C1 segment of cervical spinal cord (tissue), 14 donors: ENCODE measurements at places on chromosomes 6 and 20.
A peak's percentile ranks its signal among the peaks of the same experiment; 100 is the strongest.

- no peak for DNase-seq
Measured at GRCh38 chr6:41584668-41585205, 38.6 kb downstream of the FOXP4 start.

- no peak for DNase-seq
Measured at GRCh38 chr6:56046576-56046975, 171.2 kb upstream of the BMP5 start.

DNA sequence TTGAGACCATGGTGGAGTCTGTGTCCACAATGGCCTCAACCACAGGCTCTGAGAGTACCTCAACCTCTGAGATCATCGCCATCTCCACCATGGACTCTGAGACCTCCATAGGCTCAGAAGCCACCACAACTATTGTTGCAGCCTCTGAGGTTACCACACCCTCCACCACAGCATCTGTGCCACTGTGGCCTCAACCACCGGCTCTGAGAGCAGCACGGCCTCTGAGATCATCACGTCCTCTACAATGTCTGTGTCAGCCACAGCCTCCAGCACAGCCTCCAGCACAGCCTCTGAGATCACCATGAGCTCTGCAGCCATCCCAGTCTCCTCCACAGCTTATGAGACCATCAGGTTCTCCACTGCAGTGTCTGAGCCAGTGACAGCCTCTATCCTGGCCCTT is 19.4 kb upstream of the MUC21 start:
- no peak for DNase-seq

GRCh38 chr20:33301192-33301930 is 18.3 kb downstream of the BPIFB1 start:
- DNase-seq, result no peak

- no peak for DNase-seq
Measured at GRCh38 chr20:52082612-52083011, 109.0 kb downstream of the ZFP64 start.

- DNase-seq, result no peak
Measured at GRCh38 chr20:50728486-50728980, 2.8 kb upstream of the PARD6B start.

DNA sequence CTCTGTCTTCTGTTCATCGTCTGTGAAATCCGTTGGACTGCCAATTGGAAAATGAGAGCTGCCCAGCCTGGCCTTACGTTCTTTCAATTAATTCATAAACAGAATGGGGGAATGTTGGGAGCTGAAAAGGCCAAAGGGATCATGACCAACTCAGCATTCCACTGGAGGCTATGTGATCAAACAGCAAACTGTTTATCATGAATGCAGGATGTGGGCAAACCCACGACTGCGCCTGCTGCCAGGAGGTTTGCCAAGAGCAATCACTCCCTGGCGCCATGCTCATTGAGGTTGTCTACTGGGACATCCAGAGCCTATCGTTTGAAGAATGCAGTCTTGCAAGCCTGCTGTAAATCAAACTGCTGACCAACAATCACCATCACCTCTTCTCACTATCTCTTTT is 9.3 kb upstream of the FKBP1A start:
- no peak for DNase-seq

- DNase-seq, result no peak
Measured at GRCh38 chr6:1872649-1873131, 263.0 kb downstream of the FOXC1 start.

- no peak for DNase-seq
Measured at GRCh38 chr6:4256969-4257368, 121.6 kb upstream of the ECI2 start.

DNA sequence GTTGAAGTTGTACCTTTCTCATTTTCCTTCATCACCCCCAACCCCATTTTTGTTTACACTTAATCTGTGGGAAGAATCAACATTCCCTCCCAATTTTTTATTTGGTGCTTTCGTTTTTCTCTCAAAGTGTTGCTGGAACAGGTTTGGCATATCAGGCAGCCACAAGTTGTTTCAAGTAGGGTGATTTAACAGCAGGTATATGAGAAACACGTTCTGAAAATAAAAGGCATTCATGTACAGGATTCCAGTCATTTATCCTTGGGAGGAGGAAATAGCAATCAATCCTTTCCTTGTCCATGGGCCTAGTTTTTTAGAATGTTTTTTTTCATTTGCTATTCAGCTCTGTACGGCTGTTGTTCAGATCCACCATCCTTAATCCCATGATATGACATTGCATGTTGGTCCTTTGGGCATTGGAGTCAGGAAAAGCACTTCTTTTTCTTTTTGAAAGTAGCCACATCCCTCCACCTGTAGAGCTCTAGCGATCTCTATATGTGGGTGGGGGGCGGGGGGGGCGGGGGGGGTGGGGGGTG is 120.2 kb downstream of the JARID2 start:
- no peak for DNase-seq

- DNase-seq, result no peak
Measured at GRCh38 chr6:91141346-91141745, 554.5 kb upstream of the MAP3K7 start.

GRCh38 chr6:141532211-141532610 is 600.5 kb upstream of the GJE1 start:
- no peak for DNase-seq

- no peak for DNase-seq
Measured at GRCh38 chr6:439641-440167, 48.2 kb downstream of the IRF4 start.

DNA sequence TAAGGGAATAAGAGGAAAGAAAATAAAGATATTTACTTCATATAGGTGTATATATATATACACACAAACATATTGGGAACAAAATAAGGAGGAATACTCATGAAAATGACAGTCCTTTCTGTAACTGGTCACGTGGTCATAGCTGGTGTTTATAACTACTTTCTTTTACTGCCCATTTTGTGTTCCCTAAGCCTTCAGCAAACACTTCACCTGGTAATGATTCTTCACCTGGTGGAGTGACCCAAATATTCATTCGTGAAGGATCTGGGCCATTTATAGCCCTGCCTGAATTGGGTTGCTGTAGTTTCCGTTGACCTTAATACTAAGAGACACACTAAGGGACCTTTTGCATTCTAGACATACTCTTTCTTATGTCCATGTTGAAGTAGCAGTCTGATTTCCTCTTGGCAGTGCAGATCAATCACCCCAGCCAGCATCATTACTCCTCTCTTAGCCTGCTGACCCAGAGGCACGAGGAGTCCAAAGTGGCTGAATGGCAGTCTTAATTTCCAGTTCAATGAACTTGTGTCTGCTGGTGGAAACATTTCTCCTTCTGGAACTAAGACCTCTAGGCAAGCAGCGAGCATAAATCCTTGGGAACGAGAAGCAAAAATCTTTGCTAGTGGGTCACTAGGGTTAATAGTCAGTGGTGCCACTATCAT is 39.9 kb upstream of the IYD start:
- DNase-seq, result no peak

DNA sequence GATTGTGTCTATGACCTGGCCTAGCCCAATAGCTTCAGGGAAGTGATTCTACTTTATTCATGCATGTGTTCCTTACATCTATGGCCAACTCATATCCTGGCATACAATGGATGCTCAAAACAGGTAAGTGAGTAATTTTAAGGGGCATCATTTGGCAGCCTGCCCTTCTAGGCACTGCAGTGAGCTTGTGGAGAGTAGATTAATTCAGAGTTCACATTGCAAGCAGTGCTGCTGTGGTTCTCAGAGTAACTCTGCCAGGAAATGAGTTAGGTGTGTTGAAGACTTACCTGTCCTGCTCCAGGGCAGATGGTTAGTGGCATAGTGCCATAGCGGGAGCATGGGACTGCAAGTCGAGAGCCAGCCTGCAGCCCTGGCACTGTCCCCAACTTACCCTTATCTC is 158.0 kb downstream of the SCP2D1 start:
- no peak for DNase-seq

- no peak for DNase-seq
Measured at GRCh38 chr20:6664574-6664973, 102.9 kb upstream of the BMP2 start.

GRCh38 chr6:147909640-147910039 is 401.1 kb downstream of the SAMD5 start:
- no peak for DNase-seq

- DNase-seq, result peak; percentile 11
Measured at GRCh38 chr6:45930420-45931040, 85.1 kb downstream of the CLIC5 start.

DNA sequence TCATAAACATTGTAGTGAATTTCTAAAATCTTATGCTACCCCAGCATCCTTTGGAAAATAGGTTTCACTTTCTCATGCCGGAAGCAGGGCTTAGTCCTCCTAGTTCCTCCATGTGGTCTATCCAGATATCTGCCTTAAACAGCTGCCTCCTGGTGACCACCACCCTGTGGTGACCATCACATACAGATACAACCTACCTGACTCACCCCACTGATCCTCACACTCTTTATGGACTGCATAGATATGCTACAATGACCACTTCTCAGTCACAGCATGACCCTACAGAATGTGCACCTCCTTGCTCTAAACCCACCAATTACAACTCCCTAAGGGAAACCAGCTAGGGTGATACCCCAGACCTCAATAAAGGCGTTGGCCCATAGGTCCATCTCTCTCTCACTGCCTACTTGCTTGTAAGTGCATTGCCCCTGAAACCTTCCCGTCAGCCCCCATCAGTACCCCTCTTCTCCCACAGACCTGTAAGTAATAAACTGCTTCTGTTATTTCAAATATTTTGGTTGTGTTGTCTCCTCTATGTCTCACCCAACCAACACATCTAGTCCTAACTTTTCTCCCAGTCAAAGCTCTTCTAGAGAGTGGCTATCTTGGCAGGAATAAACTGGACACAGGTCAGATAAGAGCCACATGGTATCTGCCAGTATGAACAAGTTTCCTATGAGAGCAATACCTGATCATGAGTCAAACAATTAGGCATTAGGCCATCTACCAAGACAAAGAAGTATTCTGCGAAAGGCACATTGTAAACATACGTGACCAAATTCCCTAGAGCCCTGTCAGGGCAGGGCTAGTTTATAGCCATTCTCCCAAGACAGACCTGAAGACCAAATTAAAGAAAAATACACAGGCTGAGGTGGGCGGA is 39.4 kb upstream of the PLEKHG1 start:
- no peak for DNase-seq

DNA sequence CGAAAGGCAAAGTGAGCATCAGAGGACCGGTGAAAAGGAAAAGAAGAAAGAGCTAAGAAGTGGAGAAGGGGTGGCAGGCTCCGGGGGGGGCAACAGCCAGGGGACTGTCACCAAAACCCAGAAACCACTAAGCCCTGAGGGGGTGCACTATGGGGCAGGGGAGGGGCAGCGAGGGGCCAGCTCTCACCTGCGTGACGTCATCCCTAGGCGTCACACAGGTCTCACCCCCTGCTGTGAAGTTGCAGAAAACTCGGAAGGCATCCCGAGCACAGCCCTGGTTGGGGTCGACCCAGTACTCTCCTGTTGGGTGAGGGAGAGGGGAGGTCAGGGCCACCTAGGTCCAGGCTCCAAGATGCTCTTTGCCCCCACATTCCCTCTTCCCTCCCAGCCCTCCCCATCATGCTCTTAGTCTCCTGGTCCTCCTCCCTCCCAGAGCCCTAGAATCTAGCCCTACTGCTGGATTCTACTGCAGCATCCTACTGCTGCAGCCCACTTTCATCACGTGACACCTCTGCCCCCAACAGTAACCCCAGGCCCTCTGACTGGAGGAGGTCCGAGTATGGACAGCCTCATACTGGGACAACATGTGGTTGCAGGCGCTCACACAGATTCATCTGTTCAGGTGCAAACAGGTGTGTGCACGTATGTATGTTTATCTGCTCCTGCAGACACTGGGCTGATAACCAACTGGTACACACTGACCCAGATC is 27.4 kb downstream of the COL11A2 start:
- no peak for DNase-seq

- DNase-seq, result no peak
Measured at GRCh38 chr6:166307082-166308032, 835 bp downstream of the PRR18 start.

- no peak for DNase-seq
Measured at GRCh38 chr6:20427856-20428255, 26.2 kb downstream of the E2F3 start.

GRCh38 chr20:17860301-17861197 is 108.0 kb downstream of the SNX5 start:
- no peak for DNase-seq

- no peak for DNase-seq
Measured at GRCh38 chr6:5994999-5995657, 11.6 kb downstream of the NRN1 start.

DNA sequence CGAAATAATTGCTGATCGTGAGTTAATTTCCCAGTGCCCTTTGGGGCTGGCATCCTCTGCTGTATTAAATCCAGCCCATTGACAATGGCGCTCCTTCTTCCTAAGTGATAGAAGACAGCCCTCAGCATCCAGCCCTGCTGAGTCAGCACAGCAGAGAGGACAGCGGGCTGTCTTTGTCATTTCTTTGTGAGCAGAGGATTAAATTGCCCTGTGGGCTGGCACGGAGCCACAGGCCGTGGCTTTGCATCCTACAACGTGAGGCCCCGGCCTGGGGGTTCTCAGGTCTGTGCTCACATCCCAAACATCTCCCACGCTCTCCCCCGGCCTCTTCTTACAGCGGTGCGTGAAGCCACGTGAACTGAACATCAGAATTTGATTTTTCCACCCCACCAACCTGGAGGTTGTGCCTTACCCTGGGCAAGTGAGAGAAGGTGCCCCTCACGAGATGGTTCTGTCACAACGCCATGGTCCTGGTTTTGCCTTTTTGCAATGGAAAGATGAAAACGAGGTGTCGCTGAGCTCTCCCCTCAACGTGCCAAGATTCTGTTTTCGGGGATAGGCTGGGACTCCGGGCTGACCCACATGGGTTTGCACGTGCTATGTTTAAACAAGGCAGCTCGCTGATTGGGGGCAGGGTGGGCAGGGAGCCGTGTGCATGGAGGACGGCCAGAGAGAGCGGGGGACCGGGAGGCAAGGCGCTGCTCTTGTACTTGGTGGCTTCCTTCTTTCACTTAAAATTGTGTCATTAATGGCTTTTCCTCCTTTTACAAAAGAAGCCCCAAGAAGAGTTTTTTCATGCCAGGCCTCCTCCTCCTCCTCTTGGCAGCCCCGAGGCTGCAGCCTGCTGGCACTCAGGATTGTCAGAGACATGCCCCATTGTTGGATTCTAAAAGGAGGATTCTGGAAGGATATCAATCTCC is 19.5 kb downstream of the CDH4 start:
- peak; percentile 68 for DNase-seq

- no peak for DNase-seq
Measured at GRCh38 chr6:87946669-87947068, 101.0 kb upstream of the SPACA1 start.

DNA sequence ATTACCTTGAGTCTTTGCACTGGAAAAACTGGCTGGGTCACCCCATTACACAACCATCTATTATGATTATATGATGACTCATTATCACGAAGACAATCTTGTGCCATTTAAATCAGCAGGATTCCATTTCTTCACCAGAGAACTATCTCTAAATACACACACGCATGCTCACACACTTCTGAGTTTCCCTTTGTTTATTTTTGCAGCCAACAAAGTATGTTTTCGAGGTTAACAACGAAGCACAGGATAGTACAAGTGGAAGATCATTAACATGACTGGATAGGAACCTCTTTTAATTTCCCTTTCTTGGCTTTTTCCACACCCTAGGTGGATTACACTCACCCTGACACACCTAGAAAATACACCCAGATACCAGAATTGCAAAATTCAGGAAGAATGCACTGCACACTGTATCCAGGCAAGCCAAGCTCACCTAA is 18.9 kb downstream of the PERP start:
- DNase-seq, result no peak

GRCh38 chr6:127902933-127903332 is 2.1 kb upstream of the THEMIS start:
- DNase-seq, result no peak

- no peak for DNase-seq
Measured at GRCh38 chr6:157272372-157272771, 50.9 kb downstream of the TMEM242 start.
